NCI-H1048 (cell line): ENCODE measurements at places on chromosomes 11 and 22.

DNA sequence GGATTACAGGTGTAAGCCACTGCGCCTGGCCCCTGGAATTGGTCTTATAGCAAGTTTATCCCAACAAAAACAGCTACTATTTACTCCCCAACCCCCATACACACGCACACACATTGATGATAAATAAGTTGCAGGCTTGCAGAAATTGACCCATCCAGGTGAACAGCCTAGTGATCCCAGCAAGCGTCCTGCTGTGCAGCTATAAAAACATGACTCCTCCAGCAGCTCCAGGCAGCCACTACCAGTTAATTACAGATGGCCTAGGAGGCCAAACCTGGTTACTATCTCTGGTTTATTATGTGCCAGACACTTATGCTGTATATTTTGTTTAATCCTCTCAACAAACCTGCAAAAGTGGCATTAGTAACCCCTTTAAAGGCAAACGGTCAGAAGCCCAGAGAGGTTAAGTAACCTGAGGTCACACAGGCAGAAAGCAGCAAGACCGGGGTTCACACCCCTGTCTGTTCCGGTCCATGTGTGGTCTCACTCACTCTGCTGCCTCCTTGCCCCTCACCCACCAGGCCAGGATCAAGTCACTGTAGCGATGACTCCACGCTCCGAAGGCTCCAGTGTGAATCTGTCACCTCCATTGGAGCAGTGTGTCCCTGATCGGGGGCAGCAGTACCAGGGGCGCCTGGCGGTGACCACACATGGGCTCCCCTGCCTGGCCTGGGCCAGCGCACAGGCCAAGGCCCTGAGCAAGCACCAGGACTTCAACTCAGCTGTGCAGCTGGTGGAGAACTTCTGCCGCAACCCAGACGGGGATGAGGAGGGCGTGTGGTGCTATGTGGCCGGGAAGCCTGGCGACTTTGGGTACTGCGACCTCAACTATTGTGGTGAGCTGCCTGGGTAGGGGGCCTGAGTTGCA is 6.6 kb downstream of the F2 start:
- no peak for DNase-seq

GRCh38 chr11:19924311-19924710 is 211.7 kb downstream of the NAV2 start:
- DNase-seq: no peak

DNA sequence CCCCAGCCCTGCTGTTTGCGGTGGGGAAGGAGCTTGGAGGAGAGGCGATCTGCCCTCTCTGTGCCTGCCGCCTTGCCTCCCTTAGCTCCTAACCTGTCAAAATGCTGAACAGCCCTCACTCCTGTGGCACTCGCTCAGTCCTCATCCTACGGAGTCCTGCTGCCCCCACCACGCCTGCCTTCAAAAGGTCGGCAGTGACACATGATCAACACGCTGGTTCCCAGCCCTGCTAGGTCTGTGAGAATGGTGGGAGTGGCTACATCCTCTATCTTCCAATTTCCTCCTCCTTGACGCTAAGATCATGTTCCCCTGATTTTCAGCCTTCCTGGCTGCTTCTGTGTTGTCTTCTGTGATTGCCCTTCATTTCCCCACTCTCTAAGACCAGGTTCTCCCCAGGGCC is 120.2 kb upstream of the TBCEL start:
- no peak for DNase-seq

- DNase-seq: no peak
Measured at GRCh38 chr11:105241136-105241535, 101.6 kb upstream of the CARD18 start.

- no peak for DNase-seq
Measured at GRCh38 chr11:126355926-126356897, 726 bp downstream of the ST3GAL4 start.
